HTR-8/SVneo (cell line): ENCODE measurements at places on chromosomes 3 and 15.
A peak's percentile ranks its signal among the peaks of the same experiment; 100 is the strongest.

GRCh38 chr3:101249522-101249921 lies 70.9 kb downstream of the IMPG2 start:
- no peak for DNase-seq

- DNase-seq: no peak
Observed at GRCh38 chr3:115666920-115667737, 43.8 kb downstream of the GAP43 start.

- DNase-seq: no peak
Observed at GRCh38 chr3:107892955-107893624, 197.7 kb downstream of the CD47 start.

- DNase-seq: no peak
Observed at GRCh38 chr3:55203006-55203405, 275.1 kb upstream of the LRTM1 start.

DNA sequence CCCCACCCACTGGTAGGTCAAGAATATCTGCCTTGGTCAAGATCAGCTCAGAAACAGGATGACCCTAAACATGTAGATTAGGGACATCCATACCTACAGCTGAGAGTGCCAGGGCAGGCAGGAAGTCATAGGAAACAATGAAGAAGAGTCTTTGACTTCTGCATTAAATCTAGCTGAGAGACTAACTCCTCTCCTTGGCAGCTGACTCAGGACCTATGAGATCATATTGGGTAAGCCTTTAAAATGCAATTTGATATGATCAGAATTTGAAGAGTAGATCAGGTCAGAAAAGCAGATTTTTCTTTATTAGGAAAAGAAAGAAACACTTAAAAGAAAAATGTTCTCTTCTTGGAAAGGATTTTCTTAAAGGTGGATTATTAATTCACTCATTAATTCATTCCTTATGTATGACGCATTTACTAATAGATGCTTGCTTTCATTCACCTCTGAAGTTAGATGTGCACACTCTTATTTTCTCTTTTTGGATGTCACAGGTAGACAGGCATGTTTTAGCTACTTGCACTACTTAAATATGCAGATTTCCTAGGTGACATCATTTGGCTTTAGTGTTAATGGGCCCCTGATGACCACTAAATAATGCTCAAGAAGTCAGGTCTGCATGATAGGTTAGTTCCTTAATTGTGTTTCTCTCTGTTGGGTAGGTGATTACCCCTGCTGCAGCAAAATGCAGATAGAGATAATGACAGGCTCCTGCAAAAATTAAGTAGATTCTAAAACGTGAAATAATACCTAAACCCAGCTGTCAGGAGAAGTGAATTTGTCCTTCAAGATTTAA lies 35.7 kb upstream of the GSK3B start:
- DNase-seq: no peak

DNA sequence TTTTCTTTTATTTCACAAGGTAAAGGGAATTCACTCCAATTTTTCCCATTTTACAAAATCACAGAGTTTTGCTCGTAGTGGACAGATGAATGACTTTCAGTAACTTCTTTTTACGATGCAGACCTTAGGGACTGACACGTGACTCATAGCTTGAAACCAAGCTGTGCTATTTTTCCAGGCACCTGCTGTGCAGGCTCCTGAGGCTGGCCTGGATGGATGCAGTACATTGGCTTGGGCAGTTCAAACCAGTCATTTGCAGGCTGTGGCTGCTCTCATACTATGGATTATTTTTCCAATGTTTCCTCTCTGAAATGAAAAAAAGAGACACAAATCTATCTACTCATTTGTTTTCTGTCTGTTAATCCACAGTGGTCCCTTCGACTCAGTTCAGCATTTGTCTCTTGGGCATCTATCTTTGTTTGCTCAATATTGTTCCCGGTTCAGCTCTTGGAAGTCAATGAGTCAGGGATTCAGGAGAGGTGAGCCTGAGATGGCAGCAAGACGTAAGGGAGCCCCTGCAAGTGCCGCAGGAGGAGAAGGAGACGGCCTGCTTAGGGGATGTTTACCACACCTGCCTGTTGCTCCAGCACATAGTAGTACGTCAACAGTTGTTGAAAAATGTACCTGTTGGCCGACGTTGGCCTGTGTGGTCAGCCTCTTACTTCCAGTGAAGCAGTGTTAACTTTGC lies 92.8 kb downstream of the SV2B start:
- no peak for DNase-seq

DNA sequence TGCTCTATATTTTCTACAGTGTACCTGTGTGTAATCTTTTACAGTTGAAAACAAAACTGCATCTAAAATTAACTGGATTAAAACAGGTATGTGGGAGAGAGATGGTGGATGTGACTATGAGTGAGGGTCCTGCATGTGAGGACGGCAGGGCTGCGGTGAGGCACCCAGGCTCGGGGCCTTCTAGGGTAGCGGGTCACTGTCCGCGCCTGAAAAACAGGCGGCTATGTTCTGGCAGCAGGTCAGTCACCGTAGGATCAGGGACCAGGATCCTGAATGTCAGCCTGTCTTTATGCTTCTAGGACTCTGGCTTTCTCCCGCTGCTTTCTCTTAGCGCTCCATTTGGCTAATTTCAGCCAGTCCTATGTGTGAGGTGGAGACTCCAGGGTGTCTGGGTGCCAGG lies 12.6 kb downstream of the TMEM40 start:
- no peak for DNase-seq

- DNase-seq: no peak
Observed at GRCh38 chr3:129185783-129186182, 2.1 kb upstream of the CNBP start.

GRCh38 chr3:15429080-15429479 lies 1.7 kb downstream of the EAF1 start:
- DNase-seq: no peak

GRCh38 chr3:128554465-128555097 lies 61.6 kb upstream of the GATA2 start:
- no peak for DNase-seq

DNA sequence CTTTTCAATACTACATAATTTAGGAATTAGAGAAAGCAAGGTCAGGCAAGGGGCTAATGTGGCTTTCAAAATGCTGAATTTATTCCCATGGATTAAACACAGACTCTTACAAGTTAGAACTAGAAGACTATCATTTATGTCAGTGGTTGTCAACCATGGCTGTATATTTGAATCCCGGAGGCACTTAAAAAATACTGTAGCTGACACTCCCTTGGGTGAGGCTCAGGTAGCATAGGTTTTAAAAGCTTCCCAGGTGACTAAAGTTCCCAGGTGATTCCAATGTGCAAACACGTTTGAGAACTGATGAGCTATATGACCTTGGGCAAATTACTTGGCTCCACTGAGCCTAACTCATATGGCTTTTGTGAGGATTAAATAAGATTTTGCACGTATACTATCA lies 29.6 kb downstream of the AAGAB start:
- DNase-seq: no peak

- peak; percentile 28 for DNase-seq
Observed at GRCh38 chr15:80242132-80242769, 9.8 kb downstream of the CTXND1 start.

DNA sequence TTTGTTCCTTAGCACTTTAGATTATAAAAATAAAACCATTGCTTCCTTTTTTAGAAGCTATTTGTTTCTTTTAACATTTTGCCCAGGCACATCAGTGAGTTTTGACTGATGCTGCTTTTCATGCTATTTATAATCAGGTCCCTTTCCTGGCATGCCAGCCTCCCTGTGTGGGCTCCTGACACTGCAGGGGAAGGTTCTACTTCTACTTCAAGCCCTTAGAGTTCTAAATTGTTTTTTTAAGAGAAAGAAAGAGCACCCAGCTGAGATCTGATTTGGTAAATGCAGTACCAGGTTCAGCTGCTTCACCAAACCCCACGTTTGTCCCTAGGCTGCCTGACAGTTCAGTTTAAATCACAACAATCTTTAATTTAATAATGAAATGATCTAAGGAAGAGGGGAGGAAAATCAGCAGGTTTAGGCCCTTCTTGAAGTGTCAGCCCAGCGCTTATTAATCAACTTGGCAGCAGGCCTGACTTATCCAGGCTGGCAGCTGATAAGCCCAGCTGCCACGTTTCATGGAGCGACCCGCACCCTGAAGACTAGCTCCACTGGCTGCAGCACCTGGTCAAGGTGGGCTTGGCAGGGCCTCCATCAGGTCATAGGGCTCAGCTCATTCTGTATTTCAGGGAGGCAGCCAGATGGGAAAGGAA lies 29.0 kb downstream of the HGD start:
- no peak for DNase-seq

- DNase-seq: no peak
Observed at GRCh38 chr15:80070840-80071239, 11.4 kb downstream of the ZFAND6 start.

GRCh38 chr3:148218222-148218621 lies 479.5 kb upstream of the AGTR1 start:
- no peak for DNase-seq

- DNase-seq: no peak
Observed at GRCh38 chr15:53910852-53911251, 67.4 kb upstream of the UNC13C start.

GRCh38 chr15:39497759-39498565 lies 82.9 kb upstream of the THBS1 start:
- DNase-seq: no peak

- no peak for DNase-seq
Observed at GRCh38 chr3:37024820-37025405, 31.6 kb downstream of the MLH1 start.

GRCh38 chr3:134323966-134324962 lies 50.0 kb downstream of the AMOTL2 start:
- DNase-seq: no peak

- DNase-seq: no peak
Observed at GRCh38 chr3:64072126-64072525, 48.8 kb upstream of the PSMD6 start.

- DNase-seq: no peak
Observed at GRCh38 chr3:48607519-48607918, 1.9 kb downstream of the UQCRC1 start.

GRCh38 chr15:39623529-39623931 lies 42.7 kb downstream of the THBS1 start:
- DNase-seq: no peak

DNA sequence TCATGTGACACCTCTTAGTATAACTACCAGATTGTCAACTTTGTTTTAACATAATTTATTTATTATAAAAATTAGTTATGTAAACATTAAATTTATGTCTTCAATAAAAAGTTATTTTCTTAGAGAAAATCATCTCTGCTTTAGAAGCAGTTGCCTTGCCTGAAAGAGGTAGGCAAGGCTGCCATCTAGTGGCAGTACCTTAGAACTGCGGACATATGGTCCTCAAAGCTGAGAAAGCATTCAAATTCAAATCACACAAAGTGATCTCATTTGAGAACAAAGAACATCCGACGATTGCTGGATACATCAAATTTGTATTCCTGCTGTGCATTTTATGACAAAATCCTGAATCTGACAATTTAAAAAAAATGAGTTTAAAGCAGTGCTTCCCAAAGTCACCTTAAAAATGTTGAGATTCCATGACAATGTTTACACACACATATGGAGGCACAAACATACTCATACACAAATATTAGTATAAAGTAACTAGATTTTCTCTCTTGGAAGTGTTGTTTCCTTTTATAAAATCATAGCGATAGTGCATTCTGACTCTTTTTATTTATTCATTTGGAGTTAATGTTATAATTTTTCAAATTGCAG lies 617.4 kb downstream of the CADM2 start:
- DNase-seq: peak; percentile 40

DNA sequence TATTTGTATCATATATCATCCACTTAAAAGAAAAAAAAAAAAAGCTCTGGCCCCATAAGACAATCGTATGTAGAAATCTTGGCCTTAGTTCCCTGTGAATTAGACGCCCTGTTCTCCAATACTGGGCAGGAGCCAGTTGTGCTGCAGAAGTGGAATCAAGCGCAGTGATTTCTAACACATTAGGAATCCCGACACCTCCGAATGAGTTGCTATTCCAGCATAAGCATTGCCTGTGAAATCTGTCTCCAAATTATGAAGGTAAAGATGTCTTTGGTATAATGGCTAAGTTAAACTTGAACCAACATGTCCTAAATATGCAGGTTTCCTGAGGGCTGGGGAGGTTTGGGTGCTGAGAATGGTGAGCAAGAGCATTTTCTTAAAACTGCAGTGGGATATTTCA lies 199.4 kb upstream of the ARRDC4 start:
- DNase-seq: no peak

- no peak for DNase-seq
Observed at GRCh38 chr3:184748219-184749135, 36.6 kb upstream of the MAGEF1 start.

GRCh38 chr3:72746430-72747411 lies 101.5 kb downstream of the SHQ1 start:
- DNase-seq: no peak

- no peak for DNase-seq
Observed at GRCh38 chr3:113606539-113607218, 74.3 kb downstream of the SIDT1 start.

GRCh38 chr15:60713119-60714084 lies 234.5 kb upstream of the ICE2 start:
- no peak for DNase-seq

DNA sequence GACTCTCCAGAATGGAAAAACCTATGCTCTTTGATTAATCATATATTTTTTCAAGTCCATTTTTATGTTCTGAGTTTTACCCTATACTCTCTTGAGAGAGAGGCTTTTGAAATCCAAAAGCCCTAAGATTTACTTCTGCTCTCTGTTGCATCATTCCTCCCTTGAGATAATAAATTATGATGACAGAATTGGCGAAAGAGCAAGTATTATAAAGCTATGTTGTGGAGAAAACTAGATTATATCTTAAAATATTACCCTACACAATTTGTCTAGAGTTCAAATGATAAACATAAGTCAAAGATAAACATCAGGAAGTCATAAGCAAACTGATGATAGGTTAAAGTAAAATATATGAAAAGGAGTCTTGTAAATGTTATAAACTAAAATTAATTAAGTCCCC lies 293.4 kb upstream of the MME start:
- no peak for DNase-seq

DNA sequence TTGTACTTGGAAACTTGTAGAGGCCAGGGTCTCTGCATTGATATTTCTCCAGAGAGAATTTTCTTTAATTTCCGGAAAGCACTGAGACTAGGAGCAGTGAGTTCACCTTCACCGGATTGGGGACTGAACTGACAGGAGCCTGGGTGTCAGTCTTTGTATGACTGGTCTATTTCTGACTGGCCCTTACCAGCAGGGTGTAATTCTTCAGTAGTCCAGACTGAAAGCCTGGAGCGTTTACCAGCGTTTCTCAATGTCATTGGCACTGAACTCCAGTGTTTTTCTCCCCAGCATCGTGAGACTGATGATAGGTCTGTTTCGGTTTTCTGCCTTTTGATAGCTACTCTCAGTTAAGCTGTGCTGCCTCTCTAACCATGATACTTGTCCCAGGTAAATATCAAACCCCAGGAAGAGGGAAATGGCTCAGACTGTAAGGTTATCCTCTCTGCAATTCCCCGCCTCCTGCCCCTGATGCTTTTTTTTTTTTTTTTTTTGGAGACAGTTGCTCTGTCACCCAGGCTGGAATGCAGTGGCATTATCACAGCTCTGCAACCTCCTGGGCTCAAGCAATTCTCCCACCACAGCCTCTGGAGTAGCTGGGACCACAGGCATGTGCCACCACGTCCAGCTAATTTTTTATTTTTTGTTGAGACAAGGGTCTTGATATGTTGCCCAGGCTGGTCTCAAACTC lies 103.6 kb downstream of the CACNA2D3 start:
- no peak for DNase-seq
